ENCODE measurements at places on chromosomes 12 and 14.

GRCh38 chr14:96895658-96896271, 98.6 kb downstream of the VRK1 start:
- no peak for DNase-seq

GRCh38 chr12:122086116-122086515, 7.6 kb downstream of the MLXIP start:
- no peak for DNase-seq

GRCh38 chr12:128818065-128819022, 5.4 kb downstream of the SLC15A4 start:
- DNase-seq: no peak

- DNase-seq: no peak
Measured at GRCh38 chr14:96148631-96149030, 56.0 kb upstream of the BDKRB2 start.

GRCh38 chr14:75876530-75876929, 105.3 kb downstream of the TGFB3 start:
- DNase-seq: no peak

GRCh38 chr14:58239244-58240195, 5.1 kb upstream of the PSMA3 start:
- DNase-seq: peak; percentile 81

GRCh38 chr14:90274808-90275457, 18.6 kb downstream of the PSMC1 start:
- DNase-seq: no peak

- no peak for DNase-seq
Measured at GRCh38 chr12:85531341-85531740, 251.3 kb downstream of the ALX1 start.

GRCh38 chr12:64687816-64688215, 71.4 kb downstream of the GNS start:
- DNase-seq: no peak

- DNase-seq: no peak
Measured at GRCh38 chr12:52308806-52309425, 12.3 kb downstream of the KRT83 start.
